ENCODE measurements at places on chromosomes 5 and 9.

DNA sequence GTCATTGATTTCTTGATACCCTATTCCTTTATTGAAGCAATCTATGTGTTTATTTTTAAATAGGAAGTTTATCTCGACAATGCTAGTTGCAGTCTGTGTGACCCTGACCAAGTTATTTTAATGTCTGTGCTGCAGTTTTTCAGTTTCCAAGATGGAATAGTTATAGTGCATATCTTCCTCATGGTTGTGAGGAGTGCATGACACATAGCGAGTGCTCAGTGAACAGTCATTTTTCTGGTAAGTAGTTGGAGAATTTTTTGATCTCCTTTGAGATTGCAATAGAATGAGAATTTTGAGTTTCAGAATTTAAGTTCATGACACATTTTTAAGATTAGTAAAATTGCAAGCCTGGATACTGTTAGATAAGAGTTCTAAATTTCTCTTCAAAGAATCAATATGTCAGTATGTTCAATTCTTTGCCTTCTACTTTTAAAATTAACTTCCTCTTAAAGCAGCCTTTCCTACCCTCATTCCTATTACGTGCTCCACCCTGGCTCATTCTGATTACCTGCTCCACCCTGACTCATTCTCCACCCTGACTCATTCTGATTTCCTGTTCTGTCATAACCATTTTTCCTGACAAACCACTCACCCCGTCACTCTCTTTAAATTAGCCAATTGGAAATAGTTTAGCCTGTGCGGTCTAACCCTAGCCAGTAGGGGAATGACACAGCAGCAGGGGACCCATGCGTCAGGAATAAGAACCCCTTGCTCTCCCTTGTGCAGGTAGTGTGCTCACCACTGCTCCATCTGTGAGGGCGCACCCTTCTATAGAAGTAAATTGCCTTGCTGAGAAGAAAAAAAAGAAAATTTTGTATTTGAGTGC is 30.7 kb downstream of the SPIN1 start:
- H3K36me3 ChIP-seq, result peaks cover 13% of the 10 kb centered on the region
- H3K27me3 ChIP-seq, result no peaks in the 10 kb centered on the region

GRCh38 chr9:112103405-112103804 is 71.7 kb downstream of the SUSD1 start:
- no peak overlapping the region for H3K4me3 ChIP-seq
- H3K27me3 ChIP-seq, result no peaks in the 10 kb centered on the region
- no peak for DNase-seq
- peaks cover 18% of the 10 kb centered on the region for H3K36me3 ChIP-seq
- no peak overlapping the region for H3K27ac ChIP-seq
- H3K4me1 ChIP-seq, result no peaks in the 10 kb centered on the region

GRCh38 chr9:7542693-7543092 is 256.9 kb downstream of the DMAC1 start:
- no peak for DNase-seq
- peaks cover 54% of the 10 kb centered on the region for H3K27me3 ChIP-seq
- H3K27ac ChIP-seq, result no peak overlapping the region
- H3K4me3 ChIP-seq, result no peak overlapping the region
- no peaks in the 10 kb centered on the region for H3K36me3 ChIP-seq

- no peaks in the 10 kb centered on the region for H3K27me3 ChIP-seq
- no peak for DNase-seq
- H3K36me3 ChIP-seq, result no peaks in the 10 kb centered on the region
- no peak overlapping the region for H3K4me3 ChIP-seq
- no peak overlapping the region for H3K27ac ChIP-seq
- H3K4me1 ChIP-seq, result no peaks in the 10 kb centered on the region
Measured at GRCh38 chr5:34053133-34053532, 10.1 kb upstream of the C1QTNF3 start.

- no peaks in the 10 kb centered on the region for H3K36me3 ChIP-seq
- no peak overlapping the region for H3K4me3 ChIP-seq
- DNase-seq, result no peak
- no peaks in the 10 kb centered on the region for H3K27me3 ChIP-seq
- H3K4me1 ChIP-seq, result no peaks in the 10 kb centered on the region
- no peak overlapping the region for H3K27ac ChIP-seq
Measured at GRCh38 chr9:23728736-23729135, 97.3 kb downstream of the ELAVL2 start.

DNA sequence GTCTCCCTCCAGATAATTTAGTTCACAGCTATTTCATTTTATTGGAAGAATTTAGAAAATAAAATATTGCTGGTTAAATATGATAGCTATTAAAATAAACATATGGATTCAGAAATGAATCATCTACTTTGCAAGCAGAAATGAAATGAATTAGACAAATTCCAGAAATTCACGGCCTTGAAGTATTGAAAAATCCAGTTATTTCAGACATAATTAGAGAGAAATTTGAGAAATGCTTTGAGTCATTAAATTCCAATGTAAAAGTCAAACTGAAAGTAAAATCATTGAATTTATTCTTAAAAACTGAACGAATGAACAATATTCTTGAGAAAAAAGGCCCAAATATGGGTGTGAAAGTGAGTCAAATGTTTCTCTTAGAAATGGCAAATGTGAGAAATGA is 632.6 kb upstream of the EDIL3 start:
- H3K4me1 ChIP-seq, result no peaks in the 10 kb centered on the region
- no peak overlapping the region for H3K4me3 ChIP-seq
- H3K27me3 ChIP-seq, result no peaks in the 10 kb centered on the region
- H3K27ac ChIP-seq, result no peak overlapping the region
- DNase-seq, result no peak

DNA sequence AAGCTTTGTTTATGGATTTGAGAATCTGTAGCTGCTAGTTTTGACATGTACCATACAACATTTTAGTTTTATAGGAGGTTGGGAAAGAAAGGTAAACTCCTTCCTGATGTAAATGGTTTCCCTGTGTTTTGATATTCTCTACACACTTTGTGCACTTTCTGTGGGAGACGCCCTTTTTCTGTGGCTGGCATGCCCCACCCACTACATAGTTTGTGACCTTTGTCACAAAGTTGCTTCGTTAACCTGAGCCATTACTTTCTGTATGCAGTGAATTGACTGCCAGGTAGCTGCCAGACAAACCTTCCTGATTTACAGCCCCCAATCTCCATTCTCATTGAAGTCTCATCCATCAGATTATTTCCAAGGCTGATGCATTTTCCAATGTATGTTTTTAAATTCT is 90.6 kb downstream of the NLN start:
- no peaks in the 10 kb centered on the region for H3K27me3 ChIP-seq
- H3K4me3 ChIP-seq, result no peak overlapping the region
- H3K27ac ChIP-seq, result no peak overlapping the region
- no peaks in the 10 kb centered on the region for H3K4me1 ChIP-seq

GRCh38 chr9:76314321-76314720 is 79.9 kb downstream of the RFK start:
- peaks cover 12% of the 10 kb centered on the region for H3K27me3 ChIP-seq
- no peaks in the 10 kb centered on the region for H3K36me3 ChIP-seq
- no peak for DNase-seq
- H3K4me1 ChIP-seq, result no peaks in the 10 kb centered on the region

- H3K4me3 ChIP-seq, result no peak overlapping the region
- peaks cover 11% of the 10 kb centered on the region for H3K4me1 ChIP-seq
- no peaks in the 10 kb centered on the region for H3K27me3 ChIP-seq
- peak overlapping the region; percentile 33 for H3K27ac ChIP-seq
Measured at GRCh38 chr9:372128-372527, 157.5 kb downstream of the DOCK8 start.

DNA sequence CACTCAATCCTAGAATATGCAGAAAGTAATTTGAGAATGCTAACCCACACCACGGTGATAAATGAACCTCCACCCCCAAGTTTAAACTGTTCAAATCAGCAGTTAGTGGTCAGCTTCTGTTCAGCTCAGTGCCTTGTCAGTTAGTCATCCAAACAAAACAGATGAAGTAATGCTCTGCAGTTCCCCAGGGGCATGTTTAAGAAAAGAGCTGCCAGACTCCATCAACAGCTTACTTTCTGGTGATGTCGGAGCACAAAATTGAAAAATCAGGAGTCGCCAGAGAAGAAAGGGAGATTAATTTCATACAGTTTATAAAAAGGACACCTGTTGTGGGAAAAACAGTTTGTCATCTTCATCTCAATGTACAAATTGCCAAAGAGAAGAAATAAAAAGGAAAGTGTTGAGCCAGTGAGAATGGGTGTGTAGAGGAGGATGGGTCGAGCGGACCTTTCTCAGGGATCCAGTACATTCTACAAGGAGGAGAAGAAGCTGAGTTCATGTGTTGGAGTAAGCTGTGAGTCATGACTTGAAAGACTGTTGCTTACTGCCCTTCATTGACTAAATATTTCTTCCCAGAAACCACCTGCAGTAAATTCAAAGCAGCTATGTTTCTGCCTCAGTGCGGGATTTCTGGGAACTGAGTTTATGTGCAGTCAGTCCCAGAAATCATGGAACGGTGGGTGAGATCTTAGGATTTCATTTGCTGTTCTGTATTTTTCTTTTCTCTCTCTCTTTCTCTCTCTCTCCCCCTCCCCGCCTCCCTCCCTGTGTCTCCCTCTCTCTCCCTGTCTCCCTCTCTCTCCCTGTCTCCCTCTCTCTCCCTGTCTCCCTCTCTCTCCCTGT is 13.7 kb downstream of the TRIO start:
- no peak overlapping the region for H3K27ac ChIP-seq
- H3K36me3 ChIP-seq, result no peaks in the 10 kb centered on the region
- H3K4me3 ChIP-seq, result no peak overlapping the region
- H3K27me3 ChIP-seq, result peaks cover 25% of the 10 kb centered on the region

- H3K4me1 ChIP-seq, result peaks cover 2% of the 10 kb centered on the region
- DNase-seq, result no peak
- H3K36me3 ChIP-seq, result no peaks in the 10 kb centered on the region
- H3K27me3 ChIP-seq, result no peaks in the 10 kb centered on the region
- H3K27ac ChIP-seq, result no peak overlapping the region
- H3K4me3 ChIP-seq, result no peak overlapping the region
Measured at GRCh38 chr5:107449369-107449768, 221.4 kb downstream of the EFNA5 start.

DNA sequence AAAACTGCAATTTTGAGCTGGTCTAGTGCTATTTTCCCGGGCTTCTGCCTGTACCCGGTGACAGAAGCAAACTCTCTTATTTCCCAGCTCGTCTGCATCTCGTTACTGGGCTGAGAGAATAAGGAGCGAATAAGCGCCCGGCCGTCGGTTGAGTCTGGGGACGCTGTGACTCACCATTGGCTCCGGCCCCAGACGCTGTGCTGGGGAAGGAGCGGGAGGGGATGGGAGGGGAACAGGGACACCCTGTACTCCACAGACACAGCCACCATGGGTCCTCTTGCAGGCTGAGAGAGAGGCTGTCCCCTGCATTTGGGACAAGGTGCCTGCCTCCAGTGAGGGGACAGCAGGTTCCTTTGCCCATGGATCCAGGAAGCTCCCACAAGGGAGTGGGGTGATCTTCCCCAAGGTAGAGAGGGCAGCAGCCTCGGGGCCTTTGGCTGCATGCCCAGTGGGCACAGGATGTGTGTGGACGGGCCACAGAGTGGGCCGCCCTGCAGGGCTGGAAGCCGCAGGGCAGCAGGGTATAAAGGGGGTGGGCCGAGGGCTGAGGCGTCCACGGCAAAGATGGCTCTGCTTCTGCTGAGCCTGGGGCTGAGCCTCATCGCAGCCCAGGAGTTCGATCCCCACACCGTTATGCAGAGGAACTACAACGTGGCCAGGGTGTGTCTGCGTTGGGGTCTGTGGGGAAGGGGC is at the start of gene LCN9:
LCN9 (plus strand) TSS at position 552 of the 693 bp plus-strand sequence; CDS start at position 565, 13 bp downstream.
- H3K27me3 ChIP-seq, result peaks cover 13% of the 10 kb centered on the region
- H3K36me3 ChIP-seq, result no peaks in the 10 kb centered on the region
- no peak within 1 kb of the TSS for H3K27ac ChIP-seq
- H3K4me3 ChIP-seq, result no peak within 1 kb of the TSS

- no peak for DNase-seq
- no peaks in the 10 kb centered on the region for H3K4me1 ChIP-seq
- no peak overlapping the region for H3K4me3 ChIP-seq
- H3K27me3 ChIP-seq, result no peaks in the 10 kb centered on the region
Measured at GRCh38 chr5:144864118-144864517, 693.4 kb downstream of the KCTD16 start.

- H3K36me3 ChIP-seq, result no peaks in the 10 kb centered on the region
- H3K27me3 ChIP-seq, result no peaks in the 10 kb centered on the region
- no peak overlapping the region for H3K27ac ChIP-seq
- no peak for DNase-seq
Measured at GRCh38 chr5:53318303-53318702, 162.1 kb upstream of the FST start.

DNA sequence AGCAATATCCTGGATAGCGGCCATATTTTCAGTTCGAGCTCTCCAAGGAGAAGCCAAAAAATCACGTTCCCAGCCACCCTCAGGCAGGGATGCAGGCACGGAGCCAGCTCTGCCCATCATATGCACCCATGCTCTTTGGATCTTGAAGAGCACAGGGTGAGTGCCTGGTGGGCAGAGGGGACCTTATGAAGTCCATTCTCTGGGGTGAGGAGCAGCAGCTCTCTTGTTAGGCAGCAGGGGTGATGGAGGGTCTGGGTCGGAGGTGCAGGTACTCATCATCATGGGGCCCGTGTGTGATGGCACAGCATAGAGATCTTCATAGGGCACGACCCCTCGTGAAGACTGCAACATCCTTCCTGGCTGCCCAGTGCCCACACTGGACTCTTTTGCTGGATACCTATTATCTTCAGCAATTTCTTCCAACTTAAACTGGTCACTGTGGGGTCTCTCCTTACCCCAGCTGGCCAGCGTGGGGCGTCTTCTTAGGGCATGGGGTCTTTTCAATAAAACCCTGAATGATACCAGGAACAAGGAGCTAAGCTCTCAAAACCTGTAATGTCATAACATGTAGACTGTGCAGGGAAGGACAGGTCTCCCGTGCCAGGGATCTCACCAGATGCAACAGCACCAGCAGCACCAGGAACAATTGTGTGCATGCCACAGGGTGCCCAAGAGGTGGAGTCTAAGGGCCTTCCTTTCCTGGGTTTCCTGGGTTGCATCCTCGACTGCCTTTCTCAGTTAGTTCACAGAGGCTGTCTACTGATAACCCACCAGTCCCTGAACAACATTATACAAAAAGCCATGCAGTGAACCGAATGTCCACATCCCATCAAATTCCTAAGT is 165.0 kb downstream of the TENT4A start:
- H3K36me3 ChIP-seq, result no peaks in the 10 kb centered on the region
- H3K27me3 ChIP-seq, result peaks cover 14% of the 10 kb centered on the region
- no peak overlapping the region for H3K27ac ChIP-seq
- no peak for DNase-seq
- no peaks in the 10 kb centered on the region for H3K4me1 ChIP-seq
- H3K4me3 ChIP-seq, result no peak overlapping the region

GRCh38 chr5:60161340-60161934 is 267.9 kb upstream of the PDE4D start:
- DNase-seq, result no peak
- no peaks in the 10 kb centered on the region for H3K4me1 ChIP-seq
- H3K27ac ChIP-seq, result no peak overlapping the region
- no peaks in the 10 kb centered on the region for H3K27me3 ChIP-seq
- no peak overlapping the region for H3K4me3 ChIP-seq
- H3K36me3 ChIP-seq, result peaks cover 2% of the 10 kb centered on the region
